NCI-H2081 treated with DMSO at 0.1 percent for 48 hours (cell line): ENCODE measurements at places on chromosomes 2 and 18.

DNA sequence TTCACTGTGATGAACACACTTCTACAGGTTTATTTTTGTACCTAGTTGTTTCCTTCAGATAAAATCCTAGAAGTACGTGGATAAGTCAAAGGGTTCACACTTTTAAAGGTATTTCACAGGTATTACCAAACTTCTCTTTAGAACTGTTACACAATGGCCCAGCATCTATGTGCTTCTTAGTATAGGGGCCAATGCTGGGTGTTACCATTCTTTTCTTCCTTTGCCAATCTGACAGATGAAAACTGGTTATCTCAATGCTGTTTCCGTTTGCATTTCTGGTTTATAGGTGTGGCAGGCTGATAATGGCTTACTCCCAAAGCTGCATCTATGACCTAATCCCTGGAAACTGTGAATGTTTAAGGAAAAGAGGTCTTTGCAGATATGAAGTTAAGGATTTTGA lies 2.8 kb upstream of the TCF7L1 start:
- DNase-seq, result no peak

GRCh38 chr2:77046339-77046738 lies 475.8 kb downstream of the LRRTM4 start:
- DNase-seq, result no peak

DNA sequence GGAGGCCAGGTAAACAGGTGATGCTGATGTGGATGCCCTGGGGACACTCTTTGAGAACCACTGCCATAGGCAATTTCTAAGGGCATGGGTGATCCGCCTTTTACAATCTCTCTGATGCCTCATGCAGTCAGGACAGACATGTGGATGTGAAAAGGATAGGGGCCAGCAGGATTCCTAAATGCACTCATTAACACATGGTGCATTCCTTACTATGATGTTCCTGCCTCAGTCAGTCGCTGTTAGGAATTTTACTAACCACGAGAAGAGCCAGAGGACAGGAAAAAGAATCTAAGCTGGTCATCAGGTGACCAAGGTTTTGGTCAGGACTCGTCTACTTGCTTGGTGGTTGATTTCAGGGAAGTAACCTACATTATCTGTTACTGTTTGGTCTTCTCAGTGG lies 191.0 kb downstream of the ARL4C start:
- DNase-seq, result no peak

DNA sequence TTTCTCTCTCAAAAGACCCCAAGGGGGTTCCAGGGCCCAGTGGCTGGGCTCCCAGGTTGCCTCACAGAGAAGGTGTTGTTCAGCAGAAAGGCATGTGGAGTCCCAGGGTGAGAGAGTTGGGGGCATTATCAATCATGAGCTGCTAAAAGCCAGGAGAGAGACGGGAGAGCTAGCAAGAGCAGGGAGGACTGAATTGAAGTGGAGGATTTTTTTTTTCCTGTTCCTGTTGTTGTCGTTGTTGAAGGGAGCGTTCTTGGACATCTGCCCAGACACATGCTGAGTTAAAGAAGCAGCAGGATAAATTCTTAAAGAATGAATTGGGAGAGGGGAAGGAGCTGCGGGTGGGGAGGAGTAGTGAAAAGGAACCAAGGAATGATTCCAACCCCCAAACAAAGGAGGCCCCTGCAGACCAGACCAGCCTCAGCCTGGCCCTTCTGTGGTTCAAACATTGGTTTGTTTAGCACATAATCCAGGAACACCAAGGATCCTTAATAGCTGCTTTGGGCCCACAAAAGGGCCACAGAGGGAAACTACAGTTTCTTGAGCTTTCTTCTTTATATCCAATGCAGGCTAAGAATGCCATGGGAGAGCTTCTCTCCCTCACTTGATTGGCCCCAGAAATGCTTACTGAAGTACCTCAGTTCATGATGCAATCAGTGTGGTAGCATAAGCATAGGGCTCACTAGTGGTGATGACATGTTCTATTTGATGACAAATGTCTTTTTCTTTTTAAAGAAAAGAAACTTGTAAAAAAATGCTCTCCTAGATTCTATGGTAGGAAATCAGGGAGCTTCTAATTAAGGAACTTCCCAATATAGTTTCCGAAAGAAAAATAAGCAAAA lies 146.0 kb downstream of the SETBP1 start:
- no peak for DNase-seq

DNA sequence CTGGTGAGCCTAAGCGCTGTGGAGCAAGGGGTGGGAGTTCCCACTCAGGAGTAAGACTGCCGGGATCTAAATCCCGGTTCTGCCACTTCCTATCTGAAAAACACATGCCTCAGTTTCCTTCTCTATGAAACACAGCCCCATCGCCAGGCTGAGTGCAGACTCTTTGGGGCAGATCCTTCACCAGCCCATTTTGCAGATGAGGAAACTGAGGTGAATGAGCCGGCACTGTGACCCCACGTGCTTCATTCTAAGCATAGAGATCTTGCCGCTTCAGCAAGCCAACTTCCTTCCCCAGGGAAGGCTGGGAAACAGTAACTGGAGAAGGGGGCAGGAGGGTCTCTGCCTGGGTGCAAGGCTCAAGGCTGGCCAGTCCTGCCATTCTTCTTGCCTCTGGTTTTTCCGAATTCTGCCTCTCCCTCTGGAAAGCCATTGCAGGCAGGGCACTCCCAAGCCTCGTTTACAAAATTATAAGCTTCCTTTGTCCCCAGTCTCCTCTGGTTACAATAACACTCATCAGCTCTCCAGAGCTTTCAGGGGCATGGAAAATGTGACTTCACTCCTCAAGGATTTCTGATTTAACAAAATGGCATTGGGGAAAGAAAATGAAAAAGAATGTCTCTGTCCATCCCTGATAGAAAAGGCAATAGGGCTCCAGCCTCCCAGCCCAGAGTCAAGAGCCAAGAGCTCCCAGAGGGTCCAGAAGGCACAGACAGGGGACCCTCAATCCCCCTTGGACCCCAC lies 249.2 kb downstream of the TNS1 start:
- DNase-seq, result no peak

GRCh38 chr2:84646514-84646913 lies 130.2 kb downstream of the DNAH6 start:
- DNase-seq, result no peak

GRCh38 chr18:26864658-26865057 lies 849 bp downstream of the AQP4 start:
- no peak for DNase-seq

GRCh38 chr2:148802448-148803220 lies 72.4 kb upstream of the KIF5C start:
- no peak for DNase-seq

GRCh38 chr2:58447586-58447985 lies 206.5 kb upstream of the FANCL start:
- no peak for DNase-seq

DNA sequence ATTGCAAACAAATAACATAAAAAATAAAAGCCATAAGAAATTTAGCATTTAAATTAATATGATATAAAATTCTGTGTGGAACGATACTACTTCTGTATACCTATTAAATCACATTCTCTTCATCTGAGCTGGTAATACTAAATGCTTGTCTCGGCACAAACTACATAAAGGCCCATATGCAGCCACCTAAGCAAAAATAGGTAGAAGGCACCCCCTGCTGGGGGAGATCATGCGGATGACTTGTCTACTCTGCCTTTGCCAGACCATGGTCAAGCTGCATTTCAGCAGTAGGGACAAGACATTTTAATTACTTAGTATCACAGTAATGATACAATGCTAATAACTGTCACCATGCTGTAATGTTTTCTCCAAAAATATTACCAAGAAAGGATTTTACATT lies 108.0 kb downstream of the CDH19 start:
- DNase-seq, result peak; percentile 6

DNA sequence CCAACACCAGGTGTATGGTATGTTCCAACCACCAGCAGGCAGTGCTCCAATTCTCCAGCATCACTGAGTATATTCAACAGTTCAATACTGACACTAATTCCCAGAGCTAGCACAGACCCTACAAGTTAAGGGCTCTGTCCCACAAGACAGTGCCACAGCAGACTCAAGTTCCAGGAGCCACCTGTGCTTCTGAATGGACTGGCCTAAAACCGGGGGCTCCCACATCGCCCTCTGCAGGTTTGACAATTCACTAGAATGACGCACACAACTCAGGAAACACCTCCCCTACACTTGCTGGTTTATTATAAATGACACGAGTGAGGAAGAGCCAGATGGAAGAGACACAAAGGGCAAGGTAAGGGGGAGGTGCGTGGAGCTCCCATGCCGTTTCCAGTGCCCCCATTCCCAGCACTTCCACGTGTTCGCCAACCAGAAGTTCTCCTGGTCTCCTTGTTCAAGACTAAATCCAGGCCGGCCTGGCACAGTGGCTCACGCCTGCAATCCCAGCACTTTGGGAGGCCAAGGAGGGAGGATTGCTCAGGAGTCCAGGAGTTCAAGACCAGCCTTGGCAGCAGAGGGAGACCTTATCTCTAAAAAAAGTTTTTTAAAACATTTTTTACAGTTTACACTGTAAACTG lies 12.2 kb upstream of the ATP6V1B1 start:
- DNase-seq, result no peak

DNA sequence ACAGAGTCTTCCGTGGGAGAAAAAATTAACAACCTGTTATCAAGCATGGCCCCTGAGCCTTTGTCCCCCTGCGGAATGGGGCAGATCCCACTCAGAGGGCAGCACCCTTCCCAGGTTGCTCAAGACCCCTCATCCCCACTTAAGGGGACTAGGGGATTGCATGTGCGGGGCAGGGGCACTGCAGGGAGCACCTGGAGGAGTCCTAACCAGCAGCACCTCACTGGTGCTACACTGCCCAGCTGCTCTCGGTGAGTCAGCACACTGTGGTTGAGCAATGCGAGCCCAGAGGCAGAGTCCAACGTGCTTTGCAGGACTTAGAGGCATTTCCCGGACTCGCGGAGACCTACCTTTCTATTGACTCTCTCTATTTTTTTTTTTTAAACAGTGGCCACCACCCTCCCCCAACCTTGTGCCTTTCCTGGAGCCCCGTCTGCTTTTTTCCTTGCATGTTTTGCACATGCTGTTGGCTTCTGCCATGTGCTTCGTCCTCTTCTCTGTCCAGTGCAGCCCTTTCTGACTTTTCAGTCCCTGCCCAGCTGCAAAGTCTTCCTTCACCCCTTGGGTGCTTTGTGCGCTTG lies 74.0 kb downstream of the IL1R2 start:
- DNase-seq, result no peak

DNA sequence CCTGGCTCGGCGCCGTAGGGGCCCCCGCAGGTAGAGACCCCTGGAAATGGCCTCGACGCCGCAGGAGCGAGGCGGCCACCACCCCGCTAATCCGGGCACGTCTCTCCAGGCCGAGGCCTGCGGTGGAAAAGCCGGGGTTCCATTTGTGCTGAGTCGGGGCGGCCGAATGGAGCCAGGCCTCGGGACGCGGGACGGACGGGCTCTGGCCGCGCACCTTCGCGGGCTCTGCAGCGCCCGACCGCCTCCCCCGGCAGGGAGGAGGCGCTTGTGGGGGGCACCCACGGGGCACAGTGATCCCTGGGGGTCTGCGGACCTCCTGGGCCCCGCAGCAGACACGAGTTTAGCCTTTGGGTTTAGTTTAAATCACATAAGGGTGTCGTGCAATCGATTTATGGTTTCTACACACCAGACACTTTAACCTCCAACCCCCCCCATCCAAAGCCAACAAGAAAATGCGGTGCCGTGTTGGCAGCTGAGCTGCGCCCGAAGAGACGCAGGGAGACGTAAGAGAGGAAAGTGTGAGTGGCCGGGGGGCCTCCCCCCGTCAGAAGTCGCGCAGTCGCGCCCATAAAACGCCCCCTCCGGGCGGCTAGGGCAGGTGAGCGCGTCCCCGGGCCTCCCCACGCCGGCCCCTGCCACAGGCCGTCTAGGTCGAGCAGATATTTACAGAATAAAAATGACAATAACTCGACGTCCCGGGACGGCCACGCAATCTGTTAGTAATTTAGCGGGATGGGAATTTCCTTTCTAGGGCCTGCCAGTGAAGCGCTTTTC lies 1.0 kb upstream of the NFATC1 start:
- no peak for DNase-seq

- DNase-seq, result no peak
These were observed 12.9 kb upstream of the ETAA1 start for GRCh38 chr2:67384123-67384822.
